ENCODE measurements at places on chromosomes 6 and 20.

DNA sequence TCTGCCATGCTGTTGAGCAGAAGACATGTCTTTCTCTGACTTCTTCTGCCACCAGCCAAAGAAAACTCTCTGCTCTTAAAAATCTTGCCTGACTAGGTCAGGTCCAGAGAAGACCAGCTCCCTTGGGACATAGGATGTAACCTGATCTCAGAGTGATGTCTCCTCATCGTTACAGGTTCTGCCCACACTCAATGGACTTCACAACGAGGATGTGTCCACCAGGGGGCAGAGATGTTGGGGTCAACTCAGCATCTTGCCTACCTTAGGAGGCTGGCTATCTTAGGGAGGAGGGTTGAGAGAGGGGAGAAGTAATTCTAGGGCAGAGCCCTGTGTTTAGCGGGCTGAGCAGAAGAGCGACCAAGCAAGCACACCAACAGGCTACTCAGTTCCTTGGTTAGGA lies 207.6 kb upstream of the CDH4 start:
- DNase-seq, result peak; percentile 3

DNA sequence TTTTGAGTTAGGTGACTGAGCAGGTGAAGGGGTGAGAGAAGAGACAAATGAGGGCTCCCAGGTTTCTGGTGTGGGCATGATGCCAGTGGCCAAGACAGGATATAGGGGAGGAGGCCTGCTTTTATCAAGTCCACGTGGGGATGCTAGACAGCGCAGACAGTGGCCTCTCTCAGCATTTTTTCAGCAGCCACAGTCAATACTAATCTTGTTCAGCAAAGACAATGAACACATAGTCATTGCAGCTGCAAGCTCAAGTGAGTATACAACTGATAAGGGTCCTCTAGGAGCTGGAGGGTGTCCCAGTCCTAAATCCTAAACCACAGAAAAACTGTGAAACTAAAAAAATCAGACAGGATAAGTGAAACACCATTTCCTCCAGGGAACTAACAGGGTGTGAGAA lies 48.6 kb downstream of the UQCC1 start:
- DNase-seq, result peak; percentile 84

GRCh38 chr20:61628480-61628879 lies 376.4 kb downstream of the CDH4 start:
- DNase-seq, result no peak

DNA sequence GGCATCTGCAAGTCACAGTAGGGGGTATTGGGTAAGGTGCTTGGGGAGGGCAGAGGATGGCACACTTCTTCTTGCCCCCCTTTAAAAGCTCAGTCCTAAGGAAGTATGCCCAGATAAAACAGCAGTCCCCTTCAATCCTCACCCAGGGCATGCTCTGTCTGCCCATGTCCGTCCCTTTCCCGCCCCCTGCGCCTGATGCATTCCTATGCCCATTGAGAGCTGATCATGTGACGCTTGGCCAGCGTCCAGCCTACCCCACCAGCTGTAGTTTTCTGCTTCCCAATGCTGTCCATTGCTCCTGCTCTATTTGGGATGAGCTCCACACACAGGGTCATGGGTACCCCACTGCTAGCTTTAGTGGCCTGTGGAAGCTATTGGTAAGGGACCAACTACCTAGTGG lies 8.3 kb downstream of the SIGLEC1 start:
- DNase-seq, result no peak

- no peak for DNase-seq
These were observed 59.7 kb downstream of the RBM38 start for GRCh38 chr20:57450931-57451330.

DNA sequence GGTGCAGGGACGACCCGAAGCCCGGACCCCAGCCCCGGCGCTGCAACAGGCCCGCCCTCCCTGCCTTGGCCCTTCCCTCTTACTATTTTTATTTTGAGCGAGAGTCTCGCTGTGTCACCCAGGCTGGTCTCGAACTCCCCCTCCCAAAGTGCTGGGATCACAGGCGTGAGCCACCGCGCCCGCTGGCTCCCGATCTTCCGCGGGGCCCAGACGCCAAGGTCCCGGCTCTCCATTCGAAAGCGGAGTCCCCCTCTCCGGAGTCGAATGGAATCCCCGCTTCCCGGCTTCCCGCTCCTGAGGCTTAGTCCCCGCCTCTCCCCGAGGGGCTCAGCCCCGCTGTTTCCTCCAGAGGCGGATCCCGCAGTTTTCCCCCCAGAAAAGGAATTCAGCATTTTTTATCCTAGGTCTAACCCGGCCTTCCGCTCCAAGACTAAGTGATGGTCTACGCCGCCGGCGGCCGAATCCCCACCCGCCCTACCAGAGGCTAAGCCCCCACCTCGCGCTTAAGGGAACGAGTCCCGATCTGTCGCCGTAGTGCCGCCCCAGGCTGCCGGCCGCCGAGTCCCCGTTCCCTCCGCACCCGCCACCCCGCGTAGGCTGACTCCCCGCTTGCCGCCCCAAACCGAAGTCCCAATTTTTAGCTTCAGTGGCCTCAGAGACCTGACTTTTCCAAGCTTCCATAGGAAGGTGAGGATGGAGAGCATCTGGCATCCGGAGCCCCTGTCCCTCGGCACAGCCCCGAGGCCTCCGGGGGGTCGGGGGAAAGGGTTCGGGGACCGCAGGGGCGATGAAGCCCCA lies 11.5 kb upstream of the TMC2 start:
- DNase-seq, result no peak

- DNase-seq, result no peak
These were observed 209.2 kb downstream of the PREX1 start for GRCh38 chr20:48618631-48619030.

- DNase-seq, result no peak
These were observed 620.4 kb upstream of the MANEA start for GRCh38 chr6:94956910-94957309.

GRCh38 chr20:10454151-10454750 lies 19.1 kb downstream of the SLX4IP start:
- DNase-seq, result no peak

DNA sequence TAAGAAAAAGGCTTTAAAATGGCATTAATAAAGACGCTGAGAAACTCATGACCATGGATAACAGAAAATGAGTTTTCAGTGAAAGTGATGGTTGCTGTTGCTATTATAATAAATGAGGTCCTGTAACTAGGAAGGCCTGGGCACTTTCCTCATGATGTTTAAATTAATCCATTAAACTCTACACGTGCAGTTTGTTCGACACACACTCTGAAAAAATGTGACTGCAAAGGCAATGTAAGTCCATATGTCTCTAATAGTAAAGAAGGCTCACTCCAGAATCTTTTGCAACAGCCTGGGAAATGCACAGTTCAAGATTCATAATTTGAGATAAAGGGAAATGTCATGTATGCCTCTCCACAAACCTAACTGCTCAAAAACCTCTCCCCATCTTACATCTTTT lies 153.4 kb downstream of the COL12A1 start:
- DNase-seq, result no peak

- DNase-seq, result no peak
These were observed 194.2 kb downstream of the KHDC1L start for GRCh38 chr6:73030791-73031782.

GRCh38 chr6:25056130-25056529 lies 120.4 kb upstream of the RIPOR2 start:
- no peak for DNase-seq

DNA sequence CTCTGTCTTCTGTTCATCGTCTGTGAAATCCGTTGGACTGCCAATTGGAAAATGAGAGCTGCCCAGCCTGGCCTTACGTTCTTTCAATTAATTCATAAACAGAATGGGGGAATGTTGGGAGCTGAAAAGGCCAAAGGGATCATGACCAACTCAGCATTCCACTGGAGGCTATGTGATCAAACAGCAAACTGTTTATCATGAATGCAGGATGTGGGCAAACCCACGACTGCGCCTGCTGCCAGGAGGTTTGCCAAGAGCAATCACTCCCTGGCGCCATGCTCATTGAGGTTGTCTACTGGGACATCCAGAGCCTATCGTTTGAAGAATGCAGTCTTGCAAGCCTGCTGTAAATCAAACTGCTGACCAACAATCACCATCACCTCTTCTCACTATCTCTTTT lies 9.3 kb upstream of the FKBP1A start:
- peak; percentile 63 for DNase-seq

DNA sequence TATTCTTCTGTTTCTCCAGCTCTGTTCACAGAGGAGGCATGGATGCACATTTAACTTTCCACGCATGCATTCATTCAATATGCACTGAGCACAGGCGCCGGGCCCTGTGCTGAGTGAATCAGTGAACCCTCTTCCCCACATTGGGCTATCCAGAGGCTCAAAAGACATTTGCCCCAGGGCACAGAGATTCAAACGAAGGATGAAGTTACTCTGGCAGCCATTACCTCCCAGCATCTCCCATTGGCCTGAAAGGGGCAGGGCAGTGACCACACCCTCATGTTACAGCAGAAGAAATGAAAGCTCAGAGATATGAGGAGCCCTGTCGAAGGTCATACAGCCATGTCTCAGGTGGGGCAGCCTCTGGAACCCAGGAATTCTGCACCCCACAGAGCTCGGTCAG lies 26.7 kb upstream of the NOL4L start:
- DNase-seq, result no peak

GRCh38 chr6:29399525-29399924 lies 4.1 kb downstream of the OR12D2 start:
- DNase-seq, result no peak

DNA sequence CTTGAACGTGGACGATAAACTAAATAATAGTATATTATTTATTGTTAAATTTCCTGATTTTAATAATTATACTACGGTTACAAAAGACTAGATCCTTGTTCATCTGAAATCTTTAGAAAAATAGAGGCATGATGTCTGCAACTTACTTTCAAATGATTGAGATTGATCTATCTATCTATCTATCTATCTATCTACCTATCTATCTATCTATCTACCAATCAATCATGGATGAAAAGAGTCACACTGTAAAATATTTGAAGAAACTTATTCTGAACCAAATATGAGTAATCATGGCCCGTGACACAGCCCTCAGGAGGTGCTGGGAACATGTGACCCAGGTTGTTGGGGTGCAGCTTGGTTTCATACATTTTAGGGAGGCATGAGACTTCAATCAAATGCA lies 11.7 kb upstream of the BLCAP start:
- DNase-seq, result no peak

DNA sequence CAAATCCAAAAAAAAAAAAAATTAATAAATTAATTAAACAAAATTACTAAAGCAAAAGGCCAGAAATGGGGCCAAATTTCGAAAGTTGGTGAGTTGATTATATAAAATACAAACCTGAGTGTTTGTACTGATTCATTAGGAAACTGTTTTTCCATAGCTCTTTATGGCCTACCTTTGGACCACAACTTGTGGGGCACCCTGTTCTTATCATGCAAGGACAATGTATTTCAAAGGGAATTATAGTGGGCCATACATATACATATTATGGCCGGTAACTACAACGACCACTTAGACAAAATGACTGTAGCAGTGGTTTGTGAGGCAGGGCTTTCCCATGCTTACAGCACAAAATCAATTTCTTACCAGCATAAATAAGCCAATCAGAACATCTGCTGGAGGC lies 69.5 kb downstream of the ESF1 start:
- DNase-seq, result no peak

DNA sequence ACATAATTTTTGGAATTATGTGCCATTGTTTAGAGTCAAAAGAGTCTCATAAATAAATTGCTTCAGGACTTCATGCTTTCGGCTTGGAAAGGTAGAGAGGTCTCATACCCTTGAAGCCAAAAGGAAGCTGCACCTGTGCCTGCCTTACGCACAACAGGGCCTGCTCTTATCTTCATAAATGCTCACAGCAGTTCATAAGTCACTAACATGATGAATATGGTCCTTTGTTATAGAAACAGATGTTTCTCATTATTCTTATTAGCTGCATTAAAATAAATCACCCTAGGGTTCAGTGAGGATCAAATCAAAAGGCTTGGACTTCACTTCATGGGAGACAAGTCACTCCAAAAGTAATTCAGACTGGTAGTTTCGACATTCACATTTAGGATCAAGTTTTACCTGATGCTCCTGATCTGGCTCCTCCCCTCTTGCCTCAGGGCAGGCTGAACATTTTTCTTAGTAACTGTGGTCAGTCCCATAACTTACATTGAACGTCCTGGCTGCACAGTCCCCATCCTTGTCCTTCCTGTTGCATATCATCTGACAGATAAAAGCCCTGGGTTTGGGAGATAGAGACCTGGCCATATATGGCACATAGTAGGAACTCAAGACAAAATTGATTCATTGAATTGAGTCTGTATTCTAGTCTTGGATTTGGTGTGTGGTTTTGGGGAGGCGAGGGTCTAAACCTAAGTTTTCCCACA lies 20.7 kb upstream of the SH3BGRL2 start:
- no peak for DNase-seq

DNA sequence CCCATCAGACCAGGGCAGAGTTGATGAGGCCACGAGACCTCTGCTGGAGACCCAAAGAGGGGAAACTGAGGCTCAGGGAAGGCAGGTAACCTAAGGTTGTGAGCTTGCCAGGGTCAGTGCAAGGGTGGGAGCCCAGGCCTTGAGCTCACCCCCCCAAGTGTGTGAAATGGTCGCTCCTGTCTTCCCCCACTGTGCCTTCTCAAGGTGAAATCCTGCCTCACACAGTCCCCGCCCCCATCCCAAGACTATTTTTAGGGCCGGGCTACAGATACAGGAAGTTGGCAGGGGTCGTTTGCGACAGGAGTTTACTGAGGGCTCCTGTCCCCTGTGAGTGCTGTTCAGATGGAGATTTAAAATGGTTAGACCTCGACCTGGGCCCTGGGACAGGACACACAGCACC lies 18.7 kb upstream of the GATA5 start:
- no peak for DNase-seq

Data from cardiac fibroblast (primary cell).